ENCODE measurements at places on chromosomes 2 and 18.

DNA sequence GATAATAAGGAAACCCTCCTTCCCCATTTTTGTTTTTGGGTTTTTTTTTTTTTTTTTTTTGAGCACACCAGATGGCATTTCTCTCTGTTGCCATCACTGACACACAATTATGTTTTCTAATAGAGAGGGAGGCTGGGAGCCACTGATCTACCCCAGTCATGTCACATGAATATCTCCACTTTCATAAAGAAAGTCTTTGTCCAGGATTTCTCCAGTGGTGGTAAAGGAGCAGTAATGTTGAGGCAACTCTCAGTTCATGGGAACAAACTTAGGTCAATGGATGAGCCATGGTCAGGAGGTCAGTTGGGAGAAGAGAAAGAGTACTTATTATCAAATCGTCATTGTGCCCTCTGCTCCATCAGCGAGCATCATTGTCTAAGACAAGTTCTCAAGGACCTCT lies 603.7 kb downstream of the ARHGAP15 start:
- DNase-seq = no peak

- DNase-seq = no peak
Observed at GRCh38 chr2:105494683-105495425, 96.0 kb upstream of the FHL2 start.

DNA sequence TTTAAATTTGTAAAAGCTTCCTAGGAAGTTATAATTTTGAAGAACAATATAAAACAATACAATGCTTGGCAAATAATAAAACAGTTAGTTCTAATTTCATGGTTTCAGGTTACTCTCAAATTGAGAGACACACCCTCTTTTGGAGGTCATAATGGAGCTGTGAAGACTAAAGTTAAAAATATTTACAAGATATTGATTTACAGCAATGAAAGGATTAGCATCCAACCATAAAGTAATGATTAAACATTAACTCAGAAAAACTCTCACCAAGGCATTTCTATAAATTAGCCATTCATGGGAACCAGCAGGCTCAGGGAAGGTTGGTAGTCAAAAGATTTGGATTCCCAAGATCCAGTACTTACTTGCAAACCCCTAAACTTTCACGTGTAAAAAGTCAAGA lies 6.4 kb downstream of the DPP4 start:
- no peak for DNase-seq

GRCh38 chr2:47867205-47867604 lies 39.1 kb downstream of the FBXO11 start:
- no peak for DNase-seq

DNA sequence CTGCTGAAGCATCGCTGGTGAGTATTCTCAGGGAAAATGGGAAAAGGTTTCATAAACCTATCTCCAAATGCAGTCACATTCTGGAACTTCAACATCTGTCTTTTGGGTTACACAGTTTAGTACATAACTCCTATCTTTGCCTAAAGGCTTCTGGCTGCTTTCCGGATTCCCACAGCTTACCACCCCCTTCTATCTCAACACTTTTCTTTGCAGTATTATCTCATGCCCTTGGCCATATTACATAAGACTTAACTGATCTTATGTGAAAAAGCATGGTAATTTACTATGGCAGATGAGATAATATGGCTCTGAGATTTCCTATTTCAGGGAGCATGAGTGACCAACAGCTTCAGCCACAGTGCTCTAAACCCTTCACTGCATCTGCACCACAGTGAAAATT lies 369.3 kb upstream of the LINC00305 start:
- no peak for DNase-seq

DNA sequence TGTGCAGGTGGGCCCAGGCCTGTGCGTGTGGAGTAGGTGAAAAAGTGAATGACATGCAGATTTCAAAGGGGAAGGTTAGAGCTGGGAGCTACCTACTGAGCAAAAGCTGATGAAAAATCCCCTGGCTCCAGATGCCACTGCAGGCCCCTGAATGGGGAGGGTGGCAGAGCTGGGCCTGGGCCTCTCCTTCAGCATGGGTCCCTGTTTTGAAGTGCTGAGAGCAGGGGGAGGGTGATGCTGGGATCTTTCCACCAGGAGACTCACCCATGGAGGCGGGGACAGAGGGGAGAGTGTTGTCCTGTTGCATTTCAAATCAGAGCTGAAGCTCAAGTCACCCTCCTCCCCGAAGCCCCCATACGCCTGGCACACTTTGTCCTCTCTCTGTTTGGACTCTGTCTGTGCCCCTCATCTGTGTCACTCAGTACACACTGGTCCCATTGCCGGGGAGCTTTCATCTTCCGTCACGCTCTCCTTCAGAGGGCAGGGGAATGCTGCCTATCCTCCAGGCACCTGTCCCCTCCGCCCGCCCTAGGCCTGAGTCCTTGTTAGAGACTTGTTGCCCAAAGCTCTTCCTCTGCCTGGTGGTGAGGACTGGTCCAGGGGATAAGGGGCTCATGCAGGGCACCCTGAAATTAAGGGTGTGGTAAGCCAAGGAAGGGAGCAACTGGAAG lies 206.6 kb downstream of the HAUS1 start:
- no peak for DNase-seq

- no peak for DNase-seq
Observed at GRCh38 chr2:26471289-26471688, 6.6 kb downstream of the OTOF start.

GRCh38 chr2:215529271-215529670 lies 93.4 kb upstream of the FN1 start:
- DNase-seq = peak; percentile 6

GRCh38 chr2:5677133-5677532 lies 15.1 kb upstream of the SOX11 start:
- no peak for DNase-seq
